Ammon's horn (tissue), 1 donor: ENCODE measurements at places on chromosomes 1 and 21.

GRCh38 chr1:150383631-150384324 lies 19.8 kb downstream of the RPRD2 start:
- no peak for DNase-seq

GRCh38 chr1:242056988-242057744 lies 58.3 kb upstream of the MAP1LC3C start:
- DNase-seq = no peak

- DNase-seq = no peak
Observed at GRCh38 chr1:44760876-44761275, 14.5 kb upstream of the RPS8 start.

DNA sequence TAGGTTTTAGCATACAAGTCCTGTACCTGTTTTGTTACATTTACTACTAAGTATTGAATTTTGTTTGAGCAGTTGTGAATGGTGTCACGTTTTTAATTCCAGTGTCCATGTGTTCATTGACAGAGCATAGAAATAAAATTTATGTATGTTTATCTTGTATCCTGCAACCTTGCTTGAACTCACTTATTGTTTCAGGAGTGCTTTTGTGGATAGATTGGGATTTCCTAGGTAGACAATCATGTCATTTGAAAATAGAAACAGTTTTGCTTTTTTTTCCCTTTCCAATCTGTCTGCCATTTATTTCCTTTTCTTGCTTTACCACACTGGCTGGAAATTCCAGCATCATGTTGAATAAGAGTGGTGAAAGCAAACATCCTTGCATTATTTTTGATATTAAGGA lies 15.0 kb upstream of the ABCG1 start:
- DNase-seq = no peak

DNA sequence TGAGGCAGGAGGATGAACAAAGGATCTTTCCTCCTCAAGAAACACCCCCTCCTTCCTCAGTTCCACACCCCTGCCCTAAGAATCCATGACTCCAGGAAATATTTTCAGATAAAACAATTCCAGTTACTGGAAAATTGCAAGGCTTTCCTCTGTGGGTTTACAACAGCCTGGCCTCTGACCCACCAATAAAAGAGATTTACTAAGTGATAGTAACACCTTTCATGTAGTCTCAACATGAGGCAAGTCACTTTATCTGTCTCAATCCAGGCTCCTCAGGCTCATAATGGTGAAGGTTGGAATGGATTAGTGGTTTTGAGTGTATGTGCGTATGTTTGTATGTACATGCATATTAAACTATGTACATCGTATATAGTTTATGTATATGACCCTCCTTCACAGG lies 71.4 kb upstream of the PPP2R5A start:
- no peak for DNase-seq

- DNase-seq = no peak
Observed at GRCh38 chr21:43781846-43782245, 5.7 kb upstream of the CSTB start.

DNA sequence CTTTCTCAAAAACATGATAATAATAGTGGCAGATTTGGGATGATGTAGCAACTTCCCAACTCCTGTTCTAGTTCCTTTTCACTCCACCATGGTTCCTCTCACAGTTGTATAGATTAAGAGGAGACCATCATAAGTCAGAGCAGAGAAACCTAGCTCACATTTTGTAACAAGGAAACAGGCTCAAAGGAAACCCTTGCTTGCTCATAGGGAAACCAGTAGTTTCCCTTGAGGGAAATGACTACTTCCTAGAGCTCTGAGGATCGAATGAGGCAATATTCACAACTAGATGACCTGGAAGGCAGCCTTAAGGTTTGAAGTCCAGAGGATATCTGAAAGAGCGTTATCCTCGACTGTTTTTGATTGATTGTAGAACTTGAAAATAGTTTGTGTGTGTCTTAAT lies 76.1 kb upstream of the C8B start:
- no peak for DNase-seq

DNA sequence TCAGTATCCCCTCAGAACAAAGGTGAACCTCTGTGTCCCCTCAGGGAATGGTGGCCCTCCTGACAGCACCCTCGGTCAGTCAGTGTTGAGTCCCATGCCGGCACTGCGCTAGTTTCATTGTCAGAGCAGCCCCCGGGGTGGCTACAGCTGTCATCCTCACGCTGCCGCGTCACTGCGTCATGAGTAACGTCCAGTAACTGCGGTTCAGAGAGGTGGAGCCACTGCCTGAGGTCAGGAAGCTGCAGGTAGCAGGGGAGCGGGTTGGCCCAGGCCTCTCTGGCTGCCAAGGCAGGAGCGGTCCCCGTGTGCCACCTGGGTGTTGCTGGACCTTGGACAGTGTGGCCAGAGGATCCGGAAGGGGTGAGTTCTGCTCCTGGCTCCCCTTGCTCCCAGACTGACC lies 20.2 kb upstream of the WNT4 start:
- no peak for DNase-seq

- DNase-seq = no peak
Observed at GRCh38 chr21:34845521-34846451, 177.0 kb downstream of the CLIC6 start.

- no peak for DNase-seq
Observed at GRCh38 chr1:152451254-152451653, 37.2 kb upstream of the CRNN start.

GRCh38 chr1:214248311-214249085 lies 32.5 kb upstream of the SMYD2 start:
- DNase-seq = no peak

GRCh38 chr1:4650481-4650880 lies 3.9 kb upstream of the AJAP1 start:
- DNase-seq = no peak
